Central memory CD8-positive, alpha-beta T cell (primary cell): ENCODE measurements at places on chromosomes 3 and 15.

GRCh38 chr15:65094294-65094995 is 17.9 kb downstream of the KBTBD13 start:
- peaks cover 16% of the 10 kb centered on the region for H3K36me3 ChIP-seq
- no peak for DNase-seq
- H3K27ac ChIP-seq, result no peak overlapping the region
- H3K4me3 ChIP-seq, result no peak overlapping the region

- H3K36me3 ChIP-seq, result peaks cover 3% of the 10 kb centered on the region
- H3K27ac ChIP-seq, result no peak overlapping the region
- no peaks in the 10 kb centered on the region for H3K27me3 ChIP-seq
- no peak for DNase-seq
- H3K4me3 ChIP-seq, result no peak overlapping the region
These were observed 82.9 kb downstream of the CHSY1 start for GRCh38 chr15:101168898-101169494.

DNA sequence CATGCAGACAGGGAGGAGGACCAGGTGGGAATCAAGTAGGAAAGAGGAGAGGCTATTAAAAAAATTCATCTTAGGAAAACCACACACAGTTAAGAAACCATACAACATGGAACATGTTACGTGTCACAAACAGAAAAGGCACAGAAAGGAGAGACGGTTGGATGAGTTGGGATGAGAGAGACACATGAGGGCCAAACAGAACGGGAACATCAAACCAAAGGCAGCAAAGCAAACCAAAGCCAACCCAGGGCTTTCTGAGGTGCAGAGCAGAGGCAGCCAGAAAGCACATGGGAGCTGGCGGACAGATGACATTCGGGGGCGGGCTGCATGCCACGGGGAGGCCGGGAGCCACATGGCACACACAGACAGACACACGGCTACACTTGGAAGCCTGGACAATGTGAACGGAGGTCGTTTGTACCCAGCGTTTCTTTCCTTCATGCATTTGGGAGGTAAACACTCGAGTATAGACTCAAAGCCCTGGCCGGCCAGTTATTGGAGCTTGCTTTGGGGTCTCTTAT is 8.6 kb upstream of the SEC13 start:
- no peak overlapping the region for H3K27ac ChIP-seq
- no peaks in the 10 kb centered on the region for H3K4me1 ChIP-seq
- peaks cover 3% of the 10 kb centered on the region for H3K36me3 ChIP-seq
- peaks cover 72% of the 10 kb centered on the region for H3K27me3 ChIP-seq
- DNase-seq, result no peak

DNA sequence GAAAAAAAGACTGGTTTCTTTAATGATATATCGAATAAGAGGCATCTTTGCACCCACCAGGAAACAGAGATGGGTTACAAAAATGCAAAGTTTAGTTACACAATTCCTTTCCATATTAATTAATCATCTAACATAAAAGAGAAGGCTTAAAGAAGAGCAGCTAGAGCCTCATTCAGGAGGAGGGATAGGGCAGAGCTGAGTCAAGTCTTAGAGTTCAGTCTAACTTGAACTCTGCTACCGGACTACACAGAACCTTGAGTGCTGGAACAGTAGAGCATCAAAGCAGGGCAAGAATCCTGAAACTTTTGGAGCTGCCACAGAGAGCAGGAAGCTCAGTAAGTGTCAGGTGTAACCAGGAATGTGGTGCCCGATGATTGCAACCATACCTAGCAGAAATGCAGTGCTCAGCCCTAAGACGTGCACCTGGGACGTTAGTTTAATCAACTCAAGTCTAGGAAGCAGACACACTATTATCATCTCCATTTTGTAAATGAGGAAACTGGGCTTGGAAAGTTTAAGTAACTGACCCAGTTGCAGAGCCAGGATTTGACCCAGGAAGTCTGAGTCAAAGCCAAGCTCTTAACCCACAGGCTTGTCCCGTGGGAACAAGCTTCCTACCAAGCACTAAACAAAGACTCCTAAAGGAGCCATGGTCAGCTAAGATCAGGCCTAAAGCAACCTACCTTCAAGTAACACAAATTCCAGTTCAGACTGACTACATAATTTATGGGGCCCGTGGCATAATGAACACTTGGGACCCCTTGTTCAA is 187.4 kb downstream of the FOXP1 start:
- no peak overlapping the region for H3K4me3 ChIP-seq
- H3K36me3 ChIP-seq, result peaks cover 4% of the 10 kb centered on the region
- H3K27ac ChIP-seq, result peak overlapping the region; percentile 63
- peaks cover 43% of the 10 kb centered on the region for H3K4me1 ChIP-seq

DNA sequence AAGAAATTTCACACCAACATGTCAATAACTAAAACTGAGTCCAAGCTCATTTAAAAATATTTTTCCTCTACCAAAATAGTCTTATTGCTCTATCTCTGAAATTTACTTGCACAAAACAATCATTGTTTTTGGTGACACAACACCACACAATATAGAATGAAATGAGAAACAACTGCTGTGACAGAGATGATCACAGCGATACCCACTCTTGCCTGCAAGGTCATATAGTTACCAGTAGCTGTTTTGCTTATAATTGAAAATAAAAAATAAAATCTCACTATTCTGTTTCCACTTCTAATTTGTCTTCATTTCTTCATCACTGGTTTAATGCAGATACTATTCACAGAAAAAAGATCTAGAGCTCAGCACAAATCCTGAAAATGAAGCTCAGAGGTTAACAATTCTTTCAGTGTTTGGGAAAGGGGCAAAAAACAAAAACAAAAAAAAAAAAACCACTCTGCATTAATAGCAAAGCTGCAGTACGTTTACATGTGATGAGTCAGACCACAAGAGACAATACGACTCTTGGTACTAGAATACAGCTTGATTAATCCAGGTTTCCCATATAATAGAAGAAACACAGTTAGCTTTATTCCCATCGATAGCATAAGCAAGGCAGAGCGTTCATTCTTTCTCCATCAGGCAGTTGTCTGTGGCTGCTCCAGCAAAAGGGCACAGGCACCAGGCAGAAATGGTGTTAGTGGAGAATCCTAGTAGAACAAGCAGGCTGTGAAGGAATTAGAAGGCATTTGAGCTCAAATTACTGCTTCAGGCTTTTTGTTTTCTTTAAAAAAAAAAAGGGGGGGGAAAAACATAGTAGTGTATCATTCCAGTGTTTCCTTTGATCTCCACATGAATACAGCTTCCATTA is 773 bp downstream of the ANKRD28 start:
- H3K4me3 ChIP-seq, result peak overlapping the region; percentile 65
- H3K36me3 ChIP-seq, result no peaks in the 10 kb centered on the region
- no peaks in the 10 kb centered on the region for H3K27me3 ChIP-seq
- peak overlapping the region; percentile 84 for H3K27ac ChIP-seq

GRCh38 chr3:56923526-56924224 is 121.9 kb upstream of the ARHGEF3 start:
- H3K27me3 ChIP-seq, result no peaks in the 10 kb centered on the region
- peak; percentile 57 for DNase-seq
- peaks cover 57% of the 10 kb centered on the region for H3K4me1 ChIP-seq
- peaks cover 5% of the 10 kb centered on the region for H3K36me3 ChIP-seq

GRCh38 chr3:122461806-122462205 is 45.9 kb upstream of the WDR5B start:
- H3K27me3 ChIP-seq, result no peaks in the 10 kb centered on the region
- DNase-seq, result no peak
- no peaks in the 10 kb centered on the region for H3K4me1 ChIP-seq

DNA sequence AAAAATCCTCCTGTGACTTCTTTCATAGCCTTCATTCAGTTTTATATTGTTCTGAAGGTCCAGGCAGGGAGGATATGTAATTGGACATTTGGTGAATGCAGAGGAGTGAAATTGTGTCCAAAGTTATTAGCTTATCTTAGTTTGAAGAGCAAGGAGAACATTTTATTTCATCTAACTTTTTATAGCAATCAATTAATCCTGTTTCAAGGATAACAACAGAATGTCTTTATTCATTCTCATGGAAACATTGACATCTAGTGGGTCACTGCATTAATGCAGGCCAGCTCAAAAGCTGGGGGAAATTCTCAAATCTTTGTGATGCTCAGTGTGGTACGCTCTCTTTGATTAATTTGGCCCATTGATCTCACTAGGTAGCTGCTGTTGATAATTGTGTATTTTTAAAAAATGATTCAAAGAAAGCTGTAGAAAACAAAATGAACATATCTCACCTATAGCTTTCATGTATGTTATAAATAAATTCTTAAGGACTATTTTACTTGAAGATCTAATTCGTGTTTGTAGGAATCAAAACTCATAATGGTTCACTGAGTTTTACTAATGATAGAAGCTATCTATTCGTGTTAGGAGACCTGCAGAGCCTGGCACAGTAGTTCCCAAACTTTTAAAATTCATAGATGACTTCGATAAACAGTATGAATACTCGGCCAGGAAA is 150.8 kb upstream of the KCNMB2 start:
- no peak for DNase-seq
- H3K4me1 ChIP-seq, result no peaks in the 10 kb centered on the region
- H3K4me3 ChIP-seq, result no peak overlapping the region
- no peaks in the 10 kb centered on the region for H3K36me3 ChIP-seq
- H3K27ac ChIP-seq, result no peak overlapping the region

- H3K36me3 ChIP-seq, result peaks cover 2% of the 10 kb centered on the region
- peaks cover 53% of the 10 kb centered on the region for H3K27me3 ChIP-seq
- no peak overlapping the region for H3K27ac ChIP-seq
These were observed 339.1 kb downstream of the SATB1 start for GRCh38 chr3:18086078-18086477.

GRCh38 chr3:144791034-144791433 is 819.4 kb downstream of the DIPK2A start:
- DNase-seq, result no peak
- no peak overlapping the region for H3K4me3 ChIP-seq
- H3K4me1 ChIP-seq, result no peaks in the 10 kb centered on the region

DNA sequence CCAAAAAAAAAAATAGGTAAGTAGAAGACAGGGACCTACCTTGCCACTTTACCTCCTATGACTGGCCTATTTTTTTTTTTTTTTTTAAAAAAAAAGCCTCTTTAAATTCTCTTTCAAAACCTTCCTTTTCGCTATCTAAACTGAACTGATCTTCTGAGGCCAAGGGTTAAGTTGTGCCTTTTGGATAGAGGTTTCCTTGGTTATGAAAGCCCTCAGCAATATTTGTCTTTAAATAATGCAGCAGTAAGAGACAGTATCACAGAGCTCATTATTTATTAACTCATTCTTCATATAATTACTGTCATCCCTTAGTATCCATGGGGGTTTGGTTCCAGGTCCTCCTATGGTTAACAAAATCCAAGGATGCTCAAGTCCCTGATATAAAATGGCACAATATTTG is 9.0 kb downstream of the MIX23 start:
- peaks cover 18% of the 10 kb centered on the region for H3K36me3 ChIP-seq
- H3K27ac ChIP-seq, result no peak overlapping the region
- H3K27me3 ChIP-seq, result no peaks in the 10 kb centered on the region
- no peak for DNase-seq
- H3K4me1 ChIP-seq, result peaks cover 10% of the 10 kb centered on the region

- no peak overlapping the region for H3K27ac ChIP-seq
- H3K4me3 ChIP-seq, result no peak overlapping the region
- no peak for DNase-seq
- peaks cover 4% of the 10 kb centered on the region for H3K36me3 ChIP-seq
These were observed 8.6 kb downstream of the IRAK2 start for GRCh38 chr3:10173095-10173925.

- H3K4me3 ChIP-seq, result no peak overlapping the region
- peaks cover 2% of the 10 kb centered on the region for H3K36me3 ChIP-seq
- H3K27me3 ChIP-seq, result peaks cover 57% of the 10 kb centered on the region
- no peak for DNase-seq
- no peaks in the 10 kb centered on the region for H3K4me1 ChIP-seq
These were observed 38.5 kb upstream of the PRR20G start for GRCh38 chr3:127326341-127326740.

DNA sequence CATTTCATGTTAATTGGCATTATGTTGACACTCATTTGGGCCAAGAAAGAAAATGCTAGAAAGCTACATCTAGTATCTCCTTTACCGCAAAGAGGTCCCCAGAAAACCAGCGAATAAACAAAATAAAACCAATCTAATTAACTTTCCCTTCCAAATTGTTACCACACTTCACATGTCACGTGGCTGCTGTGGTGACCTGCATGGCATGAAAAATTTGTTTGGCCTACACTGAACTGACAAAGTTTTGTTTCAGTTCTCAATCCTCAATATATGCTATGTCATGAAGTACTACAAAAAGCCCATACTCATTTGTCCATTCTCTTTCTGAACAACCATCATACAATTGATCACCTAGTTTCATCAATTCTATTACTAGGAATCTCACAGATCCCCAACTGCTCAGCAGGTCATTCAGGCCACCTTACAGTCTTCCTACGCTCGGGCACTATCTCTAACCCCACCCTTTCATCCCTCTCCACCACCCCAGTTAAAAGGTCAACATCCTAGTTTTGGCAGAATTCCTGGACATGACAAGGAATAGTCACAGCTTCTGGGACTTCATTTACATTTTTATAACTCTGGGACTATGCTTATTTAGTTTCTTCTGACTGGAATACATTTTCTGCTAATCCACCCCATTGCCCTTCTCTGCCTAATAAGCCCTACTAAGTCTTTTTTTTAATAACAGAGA is 480.4 kb downstream of the IGSF11 start:
- H3K4me3 ChIP-seq, result no peak overlapping the region
- no peak overlapping the region for H3K27ac ChIP-seq
- DNase-seq, result no peak
- H3K27me3 ChIP-seq, result no peaks in the 10 kb centered on the region
- no peaks in the 10 kb centered on the region for H3K4me1 ChIP-seq

DNA sequence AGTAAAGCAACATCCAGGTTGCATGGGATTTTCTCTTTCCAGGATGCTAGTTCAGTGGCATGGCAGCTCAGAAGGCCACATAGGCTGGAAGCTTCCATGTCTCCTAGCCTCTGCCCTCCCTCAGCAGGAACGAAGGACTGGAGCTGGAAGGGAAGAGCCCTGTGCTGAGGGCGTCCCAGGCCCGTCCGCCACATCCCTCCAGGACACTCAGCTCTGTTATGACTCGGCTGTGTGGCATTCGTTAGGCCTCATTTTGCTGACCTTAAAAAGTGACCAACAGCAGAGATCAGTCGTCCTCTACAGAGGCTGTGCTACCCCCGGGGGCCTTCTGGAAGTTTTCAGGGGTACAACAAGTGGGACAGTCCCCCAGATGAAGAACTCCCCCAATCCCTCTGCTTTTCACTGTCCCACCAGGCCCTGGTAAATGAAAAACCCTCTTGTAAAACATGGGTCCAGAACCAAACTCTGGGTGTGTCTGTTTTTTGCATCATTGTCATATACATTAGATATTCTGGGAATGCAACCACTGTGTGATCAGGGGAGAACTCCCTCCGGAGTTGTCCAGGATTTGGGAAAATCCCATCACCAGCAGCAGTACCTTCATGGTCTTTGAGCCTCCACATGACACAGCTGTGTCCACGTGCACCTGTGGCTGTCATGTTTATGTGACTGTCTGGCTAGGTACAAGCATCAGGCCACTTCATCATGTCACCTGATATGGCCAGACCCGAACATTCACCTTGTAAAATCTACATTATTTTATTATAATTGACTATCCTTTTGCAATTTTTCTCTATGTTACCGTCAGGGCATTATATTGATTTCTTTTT is 149.9 kb downstream of the OR4M2 start:
- no peaks in the 10 kb centered on the region for H3K4me1 ChIP-seq
- no peak overlapping the region for H3K4me3 ChIP-seq
- no peak for DNase-seq
- H3K27me3 ChIP-seq, result no peaks in the 10 kb centered on the region
- no peak overlapping the region for H3K27ac ChIP-seq
- no peaks in the 10 kb centered on the region for H3K36me3 ChIP-seq
